ENCODE measurements at places on chromosomes 11 and 22.

GRCh38 chr11:129969920-129970319, 32.7 kb downstream of the PRDM10 start:
- no peak for DNase-seq

GRCh38 chr11:125433454-125434121, 62.5 kb downstream of the FEZ1 start:
- no peak for DNase-seq

GRCh38 chr11:130023204-130023603, 20.6 kb upstream of the PRDM10 start:
- DNase-seq = no peak

- no peak for DNase-seq
These were observed 1455.1 kb downstream of the TBC1D22A start for GRCh38 chr22:48217596-48217995.

DNA sequence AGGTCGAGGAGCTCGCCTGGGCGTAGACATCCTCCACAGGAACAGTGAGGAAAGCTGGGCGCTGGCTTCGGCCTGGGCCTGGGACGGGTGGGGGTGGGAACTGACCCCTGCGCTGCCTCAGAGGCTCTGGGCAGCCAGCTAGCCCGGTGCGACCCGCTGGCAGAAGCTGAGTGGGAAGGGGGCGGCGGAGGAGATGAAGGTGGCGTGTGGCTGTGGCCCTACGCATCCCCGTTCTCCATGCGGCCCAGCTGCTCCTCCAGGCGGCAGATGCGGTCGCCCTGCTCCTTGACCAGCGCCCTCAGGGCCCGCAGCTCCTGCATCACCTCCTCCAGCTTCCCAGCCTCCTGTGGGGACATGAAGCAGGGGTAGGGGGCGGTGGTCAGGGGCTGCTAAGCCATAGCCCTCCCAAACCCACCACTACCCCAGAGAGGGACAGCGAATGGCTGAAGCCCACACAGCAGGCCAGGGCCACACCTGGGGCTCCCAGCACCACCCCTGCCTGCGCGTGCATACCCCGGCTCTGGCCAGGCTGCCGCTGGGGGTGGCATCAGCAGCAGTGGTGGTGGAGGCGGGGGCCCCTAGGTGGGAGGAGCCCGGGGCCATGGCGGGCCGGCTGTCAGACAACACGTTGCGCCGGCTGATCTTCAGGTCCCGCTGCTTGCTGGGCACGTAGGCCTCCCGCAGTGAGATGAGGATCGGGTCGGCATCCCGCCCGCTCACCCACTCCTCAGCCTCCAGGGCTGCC, 848 bp upstream of the PTPRCAP start:
- peak; percentile 53 for DNase-seq

DNA sequence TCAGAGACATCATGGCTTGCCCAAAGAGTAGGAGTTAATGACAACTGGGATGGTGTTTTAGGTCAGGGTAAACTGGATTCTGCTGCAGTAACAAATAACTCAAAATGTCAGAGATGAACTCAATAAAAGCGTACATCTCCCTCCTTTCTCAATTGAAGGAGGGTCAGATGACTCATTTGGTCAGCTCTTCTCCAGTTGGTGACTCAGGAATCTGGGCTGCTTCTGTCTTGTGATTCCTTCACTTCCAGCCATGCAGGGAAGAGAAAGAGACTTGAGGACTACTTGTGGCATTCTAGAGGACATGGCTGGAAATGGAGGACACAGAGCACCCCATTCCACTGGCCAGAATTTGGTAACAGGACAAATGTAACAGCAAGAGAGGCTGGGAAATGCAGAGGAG, 3.2 kb upstream of the SYT13 start:
- no peak for DNase-seq

GRCh38 chr22:45314786-45315185, 5.1 kb downstream of the FAM118A start:
- DNase-seq = no peak

DNA sequence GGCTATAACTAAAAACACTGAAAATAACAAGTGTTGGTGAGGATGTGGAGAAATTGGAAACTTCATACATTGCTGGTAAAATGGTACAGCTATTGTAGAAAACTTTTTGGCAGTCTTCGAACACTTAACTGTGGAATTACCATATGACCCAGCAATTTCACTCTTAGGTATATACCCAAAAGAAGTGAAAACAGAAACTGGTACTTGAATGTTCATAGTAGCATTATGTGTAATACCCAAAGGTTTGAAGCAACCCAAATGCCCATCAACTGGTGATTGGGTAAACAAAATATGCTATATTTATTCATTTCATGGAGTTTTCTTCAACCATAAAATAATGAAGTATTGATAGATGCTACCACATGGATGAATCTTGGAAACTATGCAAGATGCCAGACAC, 40.8 kb upstream of the FTH1 start:
- no peak for DNase-seq

- DNase-seq = no peak
These were observed 31.2 kb downstream of the MTMR3 start for GRCh38 chr22:29914165-29914564.

- DNase-seq = no peak
These were observed 66.7 kb downstream of the PDE2A start for GRCh38 chr11:72607496-72607895.

DNA sequence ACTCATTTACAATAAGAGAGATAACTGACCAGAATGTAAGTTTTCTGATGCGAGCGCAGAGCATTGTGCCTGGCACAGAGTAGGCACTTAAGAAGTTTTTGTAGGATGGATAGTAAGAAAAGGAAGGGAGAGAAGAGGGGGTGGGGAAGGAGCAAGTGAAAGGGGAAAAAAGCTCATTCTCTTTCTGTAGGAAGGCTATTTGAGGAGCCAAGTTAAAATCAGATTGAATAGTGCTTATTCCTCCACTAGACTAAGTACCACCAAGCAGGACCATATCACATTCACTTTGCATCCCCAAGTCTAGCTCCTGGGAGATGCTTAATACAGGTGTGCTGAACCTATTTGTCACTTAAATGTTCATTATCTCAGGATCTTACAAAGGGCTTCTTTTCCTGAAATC, 14.1 kb upstream of the CRKL start:
- no peak for DNase-seq

- no peak for DNase-seq
These were observed 73.0 kb upstream of the PGR start for GRCh38 chr11:101202614-101203013.

GRCh38 chr11:92227230-92227814, 2.7 kb downstream of the FAT3 start:
- DNase-seq = no peak

- no peak for DNase-seq
These were observed 27.7 kb upstream of the OPCML start for GRCh38 chr11:133559833-133560471.

- DNase-seq = no peak
These were observed 264.0 kb downstream of the ST3GAL4 start for GRCh38 chr11:126619516-126619915.

DNA sequence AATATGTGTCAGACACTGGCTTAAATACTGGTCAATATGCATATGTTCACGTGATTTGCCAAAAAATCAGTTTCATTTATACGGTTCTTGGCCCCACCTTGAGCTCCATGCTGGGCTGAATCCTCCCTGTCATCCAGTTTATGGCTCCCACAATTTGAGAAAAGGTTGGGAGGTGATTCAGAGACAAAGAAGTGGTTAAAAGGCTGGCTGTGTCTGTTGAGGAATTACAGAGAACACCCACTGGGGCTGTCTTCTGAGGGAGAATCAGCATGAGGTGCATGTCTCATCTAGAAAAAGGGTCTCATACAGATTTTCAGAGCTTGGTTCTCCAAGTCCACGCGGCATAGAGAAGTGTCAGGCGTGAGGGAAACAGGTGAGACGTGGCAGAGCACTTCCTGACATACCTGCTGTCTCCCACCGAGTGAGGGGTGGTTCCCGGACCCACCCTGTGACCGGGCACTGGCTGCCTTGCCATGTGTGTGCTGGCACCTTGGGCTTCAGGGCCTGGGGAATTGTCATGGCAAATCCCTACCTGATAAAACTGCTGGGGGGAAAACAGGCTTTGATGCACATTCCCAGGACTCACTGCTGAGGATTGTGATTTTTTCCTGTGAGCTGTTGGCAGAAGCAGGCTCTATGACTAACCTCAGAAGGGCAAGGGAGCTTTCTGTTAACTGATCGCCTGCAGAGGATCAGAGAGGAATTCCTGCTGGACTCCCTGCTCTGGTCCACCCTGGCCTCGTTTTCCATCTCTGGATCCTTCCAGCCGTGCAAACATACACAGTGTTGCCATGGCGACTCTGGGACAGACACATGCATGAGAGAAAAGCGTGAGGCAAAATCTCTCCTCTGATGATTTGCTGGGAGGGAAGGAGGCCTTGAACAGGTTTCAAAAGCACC, 223.6 kb downstream of the ADAMTS15 start:
- no peak for DNase-seq

GRCh38 chr11:43907028-43907975, 26.7 kb downstream of the ALKBH3 start:
- no peak for DNase-seq

GRCh38 chr22:23376256-23376655, 195.9 kb downstream of the BCR start:
- no peak for DNase-seq

- no peak for DNase-seq
These were observed 80.5 kb downstream of the KCNQ1 start for GRCh38 chr11:2525166-2525861.

DNA sequence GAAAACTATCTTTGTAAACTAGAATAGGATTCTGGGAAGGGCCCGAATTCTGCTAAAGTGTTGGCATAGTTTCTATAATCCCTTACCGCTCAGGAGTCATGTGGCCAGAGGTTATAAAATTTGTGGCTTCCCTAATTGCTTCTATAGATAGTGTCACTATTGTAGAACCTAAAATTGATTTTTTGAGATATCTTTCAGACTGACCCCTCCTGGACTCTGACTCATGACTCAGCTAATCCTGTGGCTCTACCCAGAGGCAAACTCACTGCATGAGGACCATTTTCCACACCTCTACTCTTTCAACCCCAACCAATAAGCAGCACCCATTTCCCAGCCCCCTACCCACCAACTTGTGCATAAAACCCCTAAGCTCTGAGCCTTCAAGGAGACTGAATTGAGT, 61.8 kb upstream of the PRSS23 start:
- no peak for DNase-seq

DNA sequence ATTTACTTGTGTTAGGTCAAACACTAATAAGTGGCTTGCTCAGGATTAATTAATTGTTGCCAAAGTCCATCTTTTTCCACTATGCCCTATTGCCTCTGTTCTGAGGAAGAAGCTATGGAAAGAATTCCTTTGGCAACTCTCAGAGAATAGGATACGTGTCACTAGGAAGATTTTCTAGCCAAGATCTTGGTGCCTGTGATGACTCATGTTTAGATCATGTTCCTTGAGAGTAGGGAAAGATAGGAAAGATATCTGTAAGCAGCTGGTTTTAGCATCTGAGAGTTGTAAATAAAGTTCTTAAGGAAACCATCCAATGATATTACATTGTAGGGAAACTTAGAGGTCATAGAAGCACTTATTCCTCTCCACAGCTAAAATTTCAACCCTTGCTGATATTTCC, 15.7 kb downstream of the SLN start:
- no peak for DNase-seq

- DNase-seq = no peak
These were observed 966.3 kb downstream of the JRKL start for GRCh38 chr11:97356144-97356543.

- DNase-seq = no peak
These were observed 797 bp downstream of the STARD10 start for GRCh38 chr11:72793076-72793424.

DNA sequence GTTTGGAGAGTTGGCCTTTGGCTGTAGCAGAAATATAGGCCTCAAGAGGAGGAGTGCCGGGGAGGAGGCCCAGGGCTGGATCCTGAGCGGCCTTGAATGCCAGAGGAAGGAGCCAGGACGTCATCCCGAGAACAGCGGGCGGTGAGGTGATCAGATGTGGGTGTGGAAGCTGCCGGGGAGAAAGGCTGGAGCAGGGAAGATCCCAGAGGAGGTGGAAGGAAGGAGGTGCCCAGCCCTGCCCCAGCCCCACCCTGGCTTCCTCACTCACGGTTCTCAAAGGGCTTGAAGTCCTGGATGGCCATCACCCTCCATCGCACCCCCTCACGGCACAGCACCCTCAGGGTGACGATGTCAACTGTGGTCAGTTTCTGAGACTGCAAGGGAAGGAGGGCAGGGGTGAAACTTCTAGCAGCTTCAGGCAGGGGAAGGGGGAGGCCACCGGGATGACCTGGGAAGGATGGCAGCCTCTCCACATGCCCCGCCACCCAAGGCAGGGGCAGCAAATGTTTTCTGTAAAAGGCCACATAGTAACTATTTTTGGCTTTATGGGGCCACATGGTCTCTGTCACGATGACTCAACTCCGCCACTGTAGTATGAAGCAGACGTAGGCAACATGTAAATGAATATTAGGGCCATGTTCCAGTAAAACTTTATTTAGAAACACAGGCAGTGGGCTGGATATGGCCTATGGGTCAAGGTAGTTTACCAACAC, 10.7 kb downstream of the IL2RB start:
- no peak for DNase-seq

GRCh38 chr11:16977136-16977993, 36.8 kb downstream of the PLEKHA7 start:
- DNase-seq = no peak

DNA sequence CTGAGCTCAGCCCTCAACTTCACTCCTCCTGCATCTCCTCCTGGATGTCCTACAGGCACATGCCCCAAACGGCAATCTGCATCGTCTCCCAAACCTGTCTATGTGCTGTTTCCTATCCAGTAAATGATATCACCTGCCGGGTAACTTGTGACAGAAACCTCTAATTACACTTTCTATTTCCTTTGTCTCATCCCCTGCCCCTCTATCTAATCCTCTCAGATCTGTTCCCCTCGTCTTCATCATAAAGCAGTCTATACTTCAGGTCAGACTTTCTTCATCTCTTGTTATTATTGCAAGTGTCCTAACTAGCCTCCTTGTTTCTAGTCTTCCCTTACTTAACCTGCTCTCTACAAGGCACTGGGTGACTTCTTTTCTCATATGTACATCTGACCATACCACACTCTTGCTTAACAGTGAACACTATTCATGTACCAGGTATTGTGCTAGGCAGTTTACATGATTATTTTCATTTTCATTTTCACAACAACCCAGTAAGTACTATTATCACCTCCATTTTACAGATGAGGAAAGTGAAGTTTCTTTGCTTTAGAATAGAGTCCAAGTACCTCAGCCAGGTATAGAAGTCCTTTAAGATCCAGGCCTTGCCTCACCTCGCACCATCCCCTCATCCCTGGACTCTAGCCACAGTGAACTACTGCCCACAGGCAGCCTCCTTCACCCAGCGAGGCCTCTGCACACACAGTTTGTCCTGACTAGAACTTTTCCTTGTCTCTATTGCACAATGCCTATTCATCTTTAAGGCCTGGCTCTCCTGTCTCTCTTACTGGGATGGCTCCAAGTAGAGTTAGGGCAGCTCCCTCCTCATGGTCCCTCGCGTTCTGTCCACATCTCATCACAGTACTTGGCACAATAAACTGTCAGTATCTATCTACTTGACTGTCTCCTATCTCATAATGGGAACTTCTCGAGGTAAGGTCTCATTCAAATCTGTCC, 22.1 kb upstream of the UCP3 start:
- DNase-seq = no peak

- no peak for DNase-seq
These were observed 1526.3 kb downstream of the BRD1 start for GRCh38 chr22:48301421-48301820.

- no peak for DNase-seq
These were observed 63.0 kb upstream of the TTLL12 start for GRCh38 chr22:43249789-43250471.

Measured in stimulated activated CD4-positive, alpha-beta T cell treated with anti-CD3 and anti-CD28 coated beads, Interleukin-1b, Interleukin-23, amount 100 ng/mL, for 1 hour (primary cell).